ENCODE measurements at places on chromosomes 7 and 10.
A peak's percentile ranks its signal among the peaks of the same experiment; 100 is the strongest.

- no peak for DNase-seq
These were observed 128.2 kb downstream of the STRA8 start for GRCh38 chr7:135361788-135362187.

GRCh38 chr7:116948934-116949333 lies 4.4 kb upstream of the ST7 start:
- DNase-seq, result no peak

GRCh38 chr10:483261-483660 lies 206.2 kb downstream of the DIP2C start:
- DNase-seq, result no peak

- no peak for DNase-seq
These were observed 120.9 kb upstream of the DIP2C start for GRCh38 chr10:810351-810846.

DNA sequence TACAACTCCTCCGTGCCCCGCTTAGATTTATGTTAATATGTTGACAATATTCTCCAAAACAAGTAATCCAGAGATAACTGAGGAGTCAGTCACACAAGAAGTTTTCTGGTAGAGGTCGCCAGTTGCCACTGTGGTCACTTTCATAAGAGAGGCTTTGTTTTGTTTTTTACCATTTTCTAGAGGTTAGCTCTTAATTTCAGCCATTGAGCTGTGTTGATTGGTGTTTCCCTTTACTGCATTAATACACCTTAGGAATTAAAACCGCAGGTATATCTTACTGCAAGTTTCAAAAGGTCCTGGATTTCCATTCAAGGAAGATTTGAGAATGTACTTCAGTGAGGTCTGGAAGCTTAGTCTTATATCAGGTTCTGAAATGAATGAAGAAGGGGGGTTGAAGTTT lies 3.5 kb downstream of the BMI1 start:
- no peak for DNase-seq

DNA sequence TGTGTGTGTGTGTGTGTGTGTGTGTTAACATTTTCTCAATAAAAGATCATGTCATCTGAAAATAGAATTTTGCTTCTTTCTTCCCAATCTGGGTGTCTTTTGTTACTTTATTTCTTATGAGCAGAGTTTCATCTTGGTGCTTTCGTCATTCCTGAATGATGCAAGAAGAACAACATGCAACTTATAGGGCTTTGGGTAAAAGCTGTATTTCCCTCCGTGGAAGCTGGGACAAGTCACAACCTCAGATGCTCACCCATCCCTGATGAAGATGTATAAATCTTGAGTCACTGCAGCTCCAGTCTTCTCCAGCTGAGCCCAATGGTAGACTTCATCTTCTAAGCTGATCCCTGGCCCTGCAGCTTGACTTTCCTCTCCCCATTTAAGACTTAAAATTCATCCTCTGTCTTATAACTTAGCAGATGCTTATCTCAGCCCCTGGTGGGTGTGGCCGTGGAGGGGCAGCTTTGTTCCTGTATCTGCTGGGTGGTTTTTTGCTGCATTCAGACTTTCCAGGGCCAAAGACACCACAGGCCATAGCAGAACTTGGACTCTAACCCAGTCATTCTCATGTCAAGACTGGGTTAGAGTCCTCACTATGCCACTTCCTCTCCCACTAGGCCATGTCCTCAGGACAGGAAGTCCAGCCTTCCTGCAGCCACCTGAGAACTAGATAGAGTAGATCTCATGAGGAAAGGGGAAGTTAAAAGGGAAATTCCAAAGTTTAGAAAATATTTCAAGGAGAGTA lies 356.4 kb downstream of the TNS3 start:
- no peak for DNase-seq

DNA sequence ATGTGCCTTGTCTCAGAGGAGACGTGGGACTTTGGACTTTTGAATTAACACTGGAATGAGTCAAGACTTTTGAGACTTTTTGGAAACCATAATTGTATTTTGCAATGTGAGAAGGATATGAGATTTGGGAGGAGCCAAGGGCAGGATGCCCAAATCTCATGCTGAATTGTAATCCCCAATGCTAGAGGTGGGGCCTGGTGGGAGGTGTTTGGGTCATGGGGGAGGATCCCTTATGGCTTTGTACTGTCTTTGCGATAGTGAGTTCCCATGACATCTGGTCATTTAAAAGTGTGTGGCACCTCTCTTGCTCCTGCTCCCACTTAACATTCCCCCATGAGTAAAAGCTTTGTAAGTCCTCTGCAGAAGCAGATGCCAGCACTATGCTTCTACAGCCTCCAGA lies 39.2 kb downstream of the DNAJC9 start:
- no peak for DNase-seq

DNA sequence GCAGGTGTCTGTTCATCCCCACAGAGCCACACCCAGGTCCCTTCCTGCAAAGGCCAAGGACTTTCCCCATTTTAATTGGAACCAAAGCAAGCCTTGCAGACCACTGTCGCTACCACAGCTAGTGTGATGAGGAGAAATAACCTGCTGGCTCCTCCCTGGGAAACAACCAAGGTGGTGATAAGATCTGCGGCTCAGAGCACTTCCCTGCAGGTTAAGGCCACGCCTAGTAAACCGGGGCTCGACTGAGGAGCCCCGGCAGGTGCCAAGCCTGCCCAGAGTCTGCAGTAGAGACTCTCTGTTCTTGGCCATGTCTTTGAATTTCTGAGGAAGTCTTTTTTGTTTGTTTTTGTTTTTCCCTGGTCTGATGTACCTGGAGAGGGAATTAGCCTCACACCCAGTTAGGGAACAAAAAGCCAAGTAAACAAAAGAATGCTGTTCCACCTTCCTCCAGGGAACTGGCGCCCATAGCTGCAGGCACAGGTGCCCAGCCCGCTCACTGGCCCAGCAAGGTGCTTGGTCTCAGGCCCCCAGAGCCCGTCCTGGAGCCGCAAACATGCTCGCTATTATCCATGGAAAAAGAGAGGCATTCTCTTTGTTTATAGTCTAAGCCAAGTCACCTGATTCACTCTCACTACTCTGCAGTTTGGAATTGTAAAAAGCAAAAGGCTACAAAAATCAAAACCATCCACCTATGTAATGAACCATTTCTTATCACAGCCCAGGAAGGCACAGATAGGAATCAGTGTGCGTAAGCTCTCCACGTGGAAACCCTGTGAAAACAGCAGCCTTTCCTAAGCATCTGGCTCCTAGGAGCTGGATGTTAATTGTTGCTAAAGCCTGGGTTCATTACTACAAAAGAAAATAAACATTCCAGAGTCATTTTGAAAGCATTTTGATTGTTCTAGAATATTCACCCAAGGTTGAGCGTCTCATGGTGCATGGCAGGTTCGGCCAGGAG lies 2.7 kb downstream of the GPR146 start:
- DNase-seq, result peak; percentile 52

GRCh38 chr10:15483215-15484075 lies 112.4 kb upstream of the FAM171A1 start:
- DNase-seq, result no peak

DNA sequence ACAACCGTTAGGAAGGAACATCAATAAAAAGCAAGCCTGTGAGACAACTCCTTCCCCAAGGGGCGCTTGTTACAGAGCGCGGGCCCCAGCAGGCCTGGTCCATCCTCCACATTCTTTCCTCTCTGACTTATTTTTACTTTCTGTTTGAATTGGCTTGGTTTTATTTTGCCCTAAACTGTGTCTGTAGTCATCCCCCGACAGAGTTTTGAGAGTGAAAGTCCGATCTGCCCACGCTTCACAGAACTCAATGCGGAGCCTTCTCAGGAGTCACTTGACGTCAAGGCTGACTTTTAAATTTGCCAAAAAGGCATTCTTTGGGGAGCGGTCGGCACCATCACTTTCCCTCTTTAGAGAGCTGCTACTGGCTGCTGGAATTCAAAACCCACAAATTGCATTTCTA lies 150.1 kb upstream of the KLF6 start:
- no peak for DNase-seq

DNA sequence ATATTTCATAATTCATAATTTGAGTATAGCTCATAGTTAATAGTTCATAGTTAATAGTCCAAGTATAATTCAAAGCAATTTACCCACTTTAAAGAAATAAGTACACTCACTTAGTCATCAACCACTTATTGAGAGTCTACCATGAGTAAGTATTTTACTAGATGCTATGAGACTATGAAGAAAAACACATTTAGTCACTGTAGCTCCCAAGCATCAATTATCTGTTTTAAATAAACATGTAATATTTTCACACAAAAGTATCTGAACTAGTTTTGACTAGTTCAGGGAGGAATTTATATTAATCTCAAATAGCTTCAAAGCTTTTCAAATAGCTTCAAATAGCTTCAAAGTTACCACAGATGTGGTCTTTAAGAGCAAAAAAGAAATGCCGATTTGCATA lies 119.2 kb downstream of the ANK3 start:
- DNase-seq, result no peak

DNA sequence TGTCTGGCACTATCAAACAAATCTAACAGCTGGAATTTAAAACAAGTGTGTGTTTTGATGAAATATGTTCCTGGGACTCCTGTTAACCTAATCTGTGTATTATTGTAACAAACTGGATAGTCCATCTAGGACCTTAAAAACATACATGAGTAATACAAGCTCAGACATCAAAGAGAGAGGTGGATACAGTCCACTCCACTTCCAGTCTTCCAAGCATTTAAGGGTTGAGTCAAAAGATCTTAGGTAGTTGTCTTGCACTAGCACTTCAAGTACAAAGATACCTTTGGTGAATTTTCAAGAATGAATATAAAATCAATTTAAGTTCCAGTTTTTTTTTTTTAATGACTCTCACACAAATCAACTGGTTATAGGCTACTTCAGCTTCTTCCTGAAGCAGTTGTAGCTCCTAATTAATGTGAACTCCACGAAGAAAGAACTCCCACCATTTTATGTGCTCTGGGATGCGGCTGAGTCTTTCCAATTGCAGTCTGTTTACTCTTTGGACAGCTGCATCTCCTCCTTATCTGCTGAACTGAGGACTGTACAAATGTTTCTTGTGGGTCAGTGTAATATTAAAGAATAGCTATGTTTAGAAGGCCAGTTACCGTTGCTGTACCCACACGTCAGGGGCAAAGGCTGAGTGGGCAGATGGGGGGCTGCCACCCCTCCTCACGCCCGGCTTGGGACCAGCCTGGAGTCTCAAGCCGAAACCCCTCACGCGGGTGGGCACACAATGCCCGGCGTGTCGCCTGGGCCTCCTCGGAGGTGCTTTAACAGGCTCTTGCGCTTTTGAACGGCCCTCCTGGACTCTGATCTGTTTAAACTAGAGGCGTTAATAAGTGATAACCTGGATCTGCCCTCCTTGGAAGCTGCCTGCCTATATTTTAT lies 2.9 kb upstream of the IGF2BP3 start:
- DNase-seq, result no peak

GRCh38 chr10:30190577-30191552 lies 131.5 kb upstream of the JCAD start:
- no peak for DNase-seq

DNA sequence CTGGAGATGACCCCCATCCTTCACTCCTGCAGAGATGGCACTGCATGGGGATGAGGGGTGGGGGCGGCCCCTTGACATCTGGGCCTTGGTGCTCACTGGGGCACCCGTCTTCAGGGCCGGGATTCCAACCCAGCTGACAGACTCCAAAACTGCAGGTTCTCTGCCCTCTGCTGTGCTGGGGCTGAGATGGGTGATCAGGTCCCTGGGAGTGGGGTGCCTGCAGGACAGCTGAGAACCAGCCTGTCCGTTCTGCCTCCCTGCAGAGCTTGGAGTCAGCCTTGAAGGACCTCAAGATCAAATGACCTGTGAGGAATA lies 14.3 kb downstream of the PDAP1 start:
- DNase-seq, result no peak

DNA sequence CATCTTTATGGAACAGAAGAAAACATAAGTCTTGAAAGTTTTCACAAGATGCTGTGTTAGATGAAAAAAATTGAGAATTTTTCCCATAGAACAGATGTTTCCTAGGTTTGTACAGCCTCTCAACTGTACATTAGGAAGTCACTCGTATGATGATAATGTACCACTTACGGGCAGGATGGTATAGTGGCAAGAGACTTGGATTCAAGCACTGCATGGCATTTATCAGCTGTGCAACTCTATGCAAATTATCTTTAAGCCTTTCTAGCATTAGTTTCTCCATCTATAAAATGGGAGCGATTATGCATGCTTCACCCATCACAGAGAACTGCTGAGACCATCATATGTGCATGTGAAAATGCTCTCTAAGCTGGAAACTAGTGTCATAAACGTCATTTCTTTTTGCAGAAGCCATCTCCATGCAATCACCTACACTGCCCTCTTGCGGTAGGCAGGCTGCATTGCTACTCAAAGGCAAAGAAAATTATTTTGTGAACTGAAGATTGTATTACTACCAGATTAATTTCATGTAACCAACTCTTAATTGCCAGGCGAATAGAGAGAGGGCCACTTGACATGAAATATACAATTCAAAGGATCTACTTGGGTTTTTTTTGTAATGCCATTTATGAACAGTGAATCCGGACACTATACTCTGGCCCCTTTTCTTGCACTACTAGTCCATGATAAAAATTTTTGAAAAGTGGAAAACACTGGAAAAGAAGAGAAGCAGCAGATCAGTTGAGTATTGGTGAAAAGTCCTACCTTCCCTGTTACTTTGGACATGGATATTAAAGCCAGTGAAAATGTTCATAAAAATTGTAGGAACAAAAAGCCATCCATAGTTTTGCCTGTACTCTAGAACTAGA lies 102.3 kb downstream of the JAZF1 start:
- DNase-seq, result no peak

GRCh38 chr7:135976312-135977006 lies 700 bp downstream of the MTPN start:
- no peak for DNase-seq

- DNase-seq, result no peak
These were observed 4.6 kb downstream of the NKX2-3 start for GRCh38 chr10:99537086-99537988.

GRCh38 chr10:50416881-50417280 lies 165.6 kb upstream of the ASAH2 start:
- DNase-seq, result no peak

- DNase-seq, result no peak
These were observed 276.5 kb downstream of the DGKB start for GRCh38 chr7:14626076-14626475.

DNA sequence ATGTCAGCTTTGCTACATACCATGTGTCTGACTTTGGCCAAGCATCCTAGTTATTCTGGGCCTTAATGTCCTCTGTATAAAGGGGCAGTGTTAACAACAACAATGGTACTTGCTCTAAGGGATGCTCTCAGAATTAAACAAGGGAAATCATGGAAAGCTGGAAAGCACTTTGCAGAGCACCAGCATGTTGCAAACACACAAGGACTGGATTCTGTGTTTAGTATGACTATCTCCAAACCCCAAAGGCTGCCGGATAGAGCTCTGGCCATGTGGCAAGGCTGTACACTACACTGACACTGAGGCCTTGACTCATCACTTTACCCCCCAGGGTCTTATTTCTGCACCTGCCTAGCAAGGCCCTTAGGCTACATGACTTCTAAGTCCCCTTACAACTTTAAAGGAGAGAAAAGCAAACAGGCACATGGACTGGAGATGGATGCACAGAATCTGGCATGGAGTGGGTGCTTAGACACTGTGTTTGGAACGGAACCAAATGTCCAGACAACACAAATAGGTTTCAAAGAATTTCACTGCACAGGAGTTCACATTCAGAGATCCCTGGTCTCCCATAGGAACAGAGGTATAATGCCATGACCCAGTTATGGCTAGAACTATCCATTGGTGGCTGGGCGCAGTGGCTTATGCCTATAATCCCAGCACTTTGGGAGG lies 74.6 kb downstream of the FAM13C start:
- DNase-seq, result no peak

GRCh38 chr10:78346721-78347120 lies 313.1 kb downstream of the RPS24 start:
- no peak for DNase-seq

All from chondrocyte (in vitro differentiated cells).